ENCODE measurements at places on chromosomes 7 and 10. TPM values are rescaled to one million over a fixed set of nuclear protein-coding genes. Genes with fewer than 3 reads are reported as not detected.

Gene NME8
- total RNA-seq, result not detected

DNA sequence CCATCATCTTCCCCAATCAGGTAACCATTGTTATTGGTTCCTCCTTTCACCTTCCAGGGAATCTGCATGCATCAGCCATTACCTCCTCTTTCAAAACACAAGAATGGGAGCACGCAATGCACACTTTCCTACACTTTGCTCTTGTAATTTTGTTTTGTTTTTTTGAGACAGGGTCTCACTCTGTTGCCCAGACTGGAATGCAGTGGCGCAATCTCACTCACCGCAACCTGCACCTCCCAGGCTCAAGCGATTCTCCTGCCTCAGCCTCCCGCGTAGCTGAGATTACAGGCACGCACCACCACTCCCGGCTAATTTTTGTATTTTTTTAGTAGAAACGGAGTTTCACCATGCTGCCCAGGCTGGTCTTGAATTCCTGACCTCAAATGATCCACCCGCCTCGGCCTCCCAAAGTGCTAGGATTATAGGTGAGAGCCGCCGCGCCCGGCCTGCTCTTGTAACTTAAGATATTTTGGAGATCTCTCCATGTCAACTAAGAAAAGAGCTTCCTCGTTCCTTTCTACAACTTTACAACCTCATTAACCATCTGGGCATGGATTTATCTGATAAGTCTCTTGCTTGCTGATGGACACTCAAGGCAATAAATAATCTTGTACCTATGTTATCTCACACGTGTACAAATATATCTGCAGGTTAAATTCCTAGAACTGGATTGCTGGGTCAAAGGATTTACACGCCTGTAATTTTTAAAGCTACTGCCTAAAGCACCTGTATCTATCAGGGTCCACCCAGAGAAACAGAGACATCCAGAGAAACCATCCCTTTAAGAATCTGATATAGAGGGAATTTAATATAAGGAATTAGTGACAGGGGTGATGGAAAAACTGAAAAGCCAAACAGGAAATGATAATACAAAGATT, 4.2 kb downstream of the CYTH3 start:
- DNase-seq, result no peak

DNA sequence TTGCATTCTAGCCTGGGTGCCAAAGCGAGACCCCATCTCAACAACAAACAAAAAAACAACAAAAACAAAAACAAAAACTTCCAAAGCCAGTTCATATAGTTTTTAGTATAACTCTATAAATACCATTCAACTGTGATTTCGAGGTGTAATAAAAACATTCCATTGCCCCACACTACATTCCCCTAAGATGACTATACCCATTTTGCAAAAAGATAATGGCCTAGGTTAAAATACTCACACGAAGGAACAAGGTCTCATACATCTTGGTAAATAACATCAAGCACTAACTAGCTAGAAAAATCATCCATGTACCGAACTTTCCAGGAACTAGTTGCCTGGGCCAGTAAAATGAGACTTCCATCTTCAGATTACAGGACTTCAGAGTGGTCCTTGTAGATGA, 55.4 kb downstream of the GLI3 start:
- no peak for DNase-seq

DNA sequence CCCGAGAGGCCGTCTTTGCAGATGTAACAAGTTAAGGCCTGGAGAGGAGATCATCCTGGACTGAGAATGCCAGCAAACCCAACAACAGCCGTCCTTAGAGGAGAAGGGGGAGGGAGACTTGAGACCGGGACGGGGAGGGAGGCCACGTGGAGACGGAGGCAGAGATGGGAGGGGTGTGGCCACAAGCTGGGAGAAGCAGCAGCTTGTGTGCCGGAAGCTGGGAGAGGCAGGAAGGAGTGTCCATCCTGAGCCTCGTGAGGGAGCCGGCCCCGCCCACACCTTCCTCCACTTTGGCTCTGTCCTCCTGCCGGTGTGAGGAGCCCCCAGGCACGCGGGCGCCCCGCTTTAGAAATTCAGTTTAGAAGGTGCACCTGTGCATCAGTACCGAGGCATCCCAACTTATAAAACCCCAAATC, 95.7 kb downstream of the DNAJB6 start:
- DNase-seq, result no peak

- DNase-seq, result no peak
Observed at GRCh38 chr7:3218411-3219225, 82.4 kb upstream of the SDK1 start.

GRCh38 chr10:499991-500390, 189.5 kb downstream of the DIP2C start:
- no peak for DNase-seq

Gene RELN
- total RNA-seq, result 1.1 TPM

Gene SCIN
- 5.0 TPM for total RNA-seq

GRCh38 chr10:12699258-12699700, 302.2 kb downstream of the CCDC3 start:
- DNase-seq, result no peak

GRCh38 chr10:33095867-33096815, 138.1 kb upstream of the ITGB1 start:
- no peak for DNase-seq

Gene CAMK2B
- total RNA-seq, result 1.4 TPM

Gene ZNF479
- total RNA-seq, result not detected

DNA sequence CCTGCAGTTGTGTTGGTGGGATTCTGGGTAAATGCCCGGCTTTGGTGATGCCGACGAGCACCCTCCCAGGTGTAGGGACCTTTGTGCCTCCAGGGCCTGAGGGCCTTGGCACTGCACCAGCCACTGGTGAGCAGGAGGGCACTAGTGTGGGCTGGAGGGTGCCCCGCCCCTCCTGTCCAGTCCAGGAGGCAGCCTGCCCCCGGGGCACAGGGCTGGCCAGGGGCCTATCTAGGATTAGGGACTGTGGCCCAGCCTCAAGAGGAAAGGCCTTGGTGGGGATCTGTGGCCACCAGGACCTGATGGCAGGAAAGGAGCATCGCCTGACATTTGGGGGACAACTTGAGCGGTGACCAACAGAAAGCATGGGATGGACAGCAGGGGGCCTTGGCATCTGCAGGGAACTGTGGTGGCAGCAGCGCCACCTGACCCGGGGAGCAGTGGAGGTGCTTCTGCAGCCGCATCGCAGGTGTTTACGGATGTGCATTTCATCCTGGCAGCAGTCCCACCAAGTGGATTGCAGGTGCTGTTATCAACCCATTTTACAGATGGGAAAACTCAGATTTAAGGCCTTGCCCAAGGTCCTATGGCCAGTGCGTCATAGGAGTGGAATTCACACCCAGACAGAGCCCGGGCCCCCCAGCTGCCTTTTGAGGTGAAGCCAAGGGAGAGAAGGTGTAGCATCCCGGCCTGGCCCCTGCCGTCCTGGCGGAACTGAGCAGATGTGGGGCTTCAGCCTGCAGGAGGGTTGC, 11.1 kb downstream of the ZNF316 start:
- DNase-seq, result no peak

- DNase-seq, result no peak
Observed at GRCh38 chr10:77513781-77514331, 123.8 kb downstream of the KCNMA1 start.

- DNase-seq, result no peak
Observed at GRCh38 chr10:43225787-43226153, 41.1 kb downstream of the RASGEF1A start.

Gene COL28A1
- total RNA-seq, result 10.5 TPM

DNA sequence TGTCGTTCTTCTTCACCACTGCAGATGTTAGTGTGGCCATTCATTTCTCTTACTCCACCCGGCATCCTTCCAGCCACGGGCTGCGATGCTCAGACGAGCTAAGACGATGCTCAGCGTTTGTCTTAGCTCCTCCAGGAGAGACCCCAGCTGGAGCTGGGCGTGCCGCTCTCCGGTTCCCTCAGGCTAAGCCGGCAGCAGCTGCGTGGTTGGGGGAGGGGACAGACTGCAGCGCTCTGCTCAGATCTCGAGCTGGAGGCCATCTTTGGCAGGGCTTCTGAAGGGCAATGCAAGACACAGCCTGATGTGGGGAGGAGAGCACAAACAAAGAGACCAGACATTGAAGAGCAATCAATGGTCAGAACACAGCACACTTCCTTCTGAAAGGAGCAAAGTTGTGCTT, 4.8 kb downstream of the INA start:
- DNase-seq, result no peak

DNA sequence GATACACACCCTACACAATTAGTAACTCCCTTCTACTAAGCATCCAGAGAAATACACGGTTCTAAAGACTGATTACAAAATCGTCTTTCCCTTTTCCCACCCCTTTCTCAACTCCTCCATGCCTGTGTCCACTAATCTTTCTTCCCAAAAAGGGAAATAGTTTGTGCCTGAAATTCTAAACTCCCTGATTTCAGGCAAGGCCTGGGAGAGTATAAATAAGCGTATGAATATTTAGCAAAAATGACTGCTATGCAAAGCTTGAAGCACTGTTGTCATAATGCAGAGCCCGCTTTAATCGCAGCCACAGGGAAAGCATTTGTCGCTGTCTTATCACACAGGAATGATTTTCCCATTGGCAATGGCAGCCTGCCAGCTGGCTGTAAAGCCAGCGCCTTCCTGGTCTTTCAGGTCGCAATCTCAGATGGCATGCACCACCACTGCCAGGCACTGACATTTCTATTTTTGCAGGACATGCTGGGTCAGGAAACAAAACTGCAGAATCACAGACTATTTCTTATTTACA, 142.9 kb upstream of the PCGF5 start:
- no peak for DNase-seq

Gene PDZD7
- total RNA-seq, result 1.5 TPM

GRCh38 chr10:101284101-101284743, 55.0 kb upstream of the LBX1 start:
- no peak for DNase-seq

DNA sequence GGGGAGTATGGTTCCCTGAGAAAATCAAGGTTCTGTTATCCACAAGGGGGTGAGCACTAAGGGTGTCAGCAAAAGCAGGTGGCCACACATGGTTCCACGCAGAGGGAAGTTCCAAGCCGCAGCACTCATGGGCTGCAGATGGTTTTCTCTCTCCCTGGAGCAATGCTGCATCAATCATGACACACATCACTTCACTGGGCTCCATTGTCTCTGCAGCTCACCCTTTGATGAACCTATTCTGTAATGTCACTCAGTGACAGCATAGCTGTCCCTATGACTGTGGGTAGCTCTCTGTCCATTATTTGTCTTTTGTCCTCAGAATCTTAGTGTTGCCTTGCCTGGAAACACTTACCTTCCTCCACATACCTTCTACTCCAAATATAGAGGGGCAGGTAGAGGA, 34.8 kb downstream of the LRRC18 start:
- DNase-seq, result no peak

DNA sequence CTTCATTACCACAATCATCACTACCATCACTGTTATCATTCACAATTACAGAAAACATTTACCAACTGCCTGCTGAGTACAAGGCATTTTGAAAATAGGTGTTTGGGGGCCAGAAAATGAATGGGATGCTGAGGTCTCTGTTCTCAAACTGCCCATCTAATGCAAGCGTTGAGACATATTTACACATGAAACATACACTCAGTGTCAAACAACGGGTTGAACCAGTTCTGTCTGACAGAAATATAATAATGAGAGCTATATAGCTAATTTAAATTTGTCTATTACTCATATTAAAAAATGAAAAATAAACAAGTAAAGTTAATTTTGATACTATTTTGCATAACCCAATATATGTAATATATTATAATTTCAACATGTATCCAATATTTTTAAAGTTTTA, 303.1 kb downstream of the KCNMA1 start:
- DNase-seq, result no peak

GRCh38 chr7:87797798-87798403, 78.3 kb downstream of the SLC25A40 start:
- DNase-seq, result no peak

DNA sequence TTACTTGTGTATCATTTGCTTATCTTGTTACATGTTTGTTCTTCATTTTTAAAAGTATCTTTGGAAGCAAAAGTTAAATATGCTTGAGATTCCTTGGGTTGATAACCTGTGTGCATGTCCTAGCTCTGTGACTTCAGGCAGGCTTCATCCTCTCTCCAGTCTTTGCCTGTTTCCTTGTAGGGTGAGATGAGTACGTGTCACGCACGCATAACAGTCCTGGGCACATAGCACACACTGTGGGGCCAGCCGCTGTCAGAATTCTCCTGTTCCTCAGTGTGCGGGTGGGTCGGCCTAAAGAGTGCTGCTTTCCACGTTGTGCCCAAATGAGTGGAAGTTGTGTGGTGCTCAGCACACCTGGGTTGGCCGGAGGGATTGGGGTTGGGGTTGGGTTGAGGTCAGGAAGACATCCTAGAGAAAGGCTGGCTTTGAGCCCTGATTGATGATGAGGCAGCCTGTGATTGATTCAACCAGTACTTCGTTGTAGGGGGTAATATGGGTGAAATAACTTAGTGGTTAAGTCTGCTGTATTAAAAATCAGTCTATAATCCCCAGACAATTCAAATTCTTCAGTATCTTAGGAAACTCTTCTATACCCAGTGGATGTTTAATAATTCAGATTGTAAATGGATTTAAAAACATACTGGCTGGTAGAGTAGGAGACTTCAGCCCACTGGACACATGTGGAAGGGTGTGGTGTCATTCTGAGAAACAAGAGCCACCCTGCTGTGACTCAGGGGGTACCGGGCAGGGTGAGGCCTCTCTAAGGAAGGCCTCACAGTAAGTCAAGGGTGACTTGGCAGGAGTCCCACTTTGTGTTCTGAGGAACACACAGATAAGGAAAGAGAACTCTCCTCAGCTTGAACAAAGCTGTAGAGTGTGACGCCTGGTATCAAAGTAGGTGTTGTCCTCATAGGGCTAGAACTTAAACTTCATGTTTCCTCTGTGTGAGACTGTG, 54.8 kb downstream of the DAGLB start:
- DNase-seq, result peak; percentile 91

GRCh38 chr10:6455592-6455991, 124.5 kb downstream of the PRKCQ start:
- no peak for DNase-seq

DNA sequence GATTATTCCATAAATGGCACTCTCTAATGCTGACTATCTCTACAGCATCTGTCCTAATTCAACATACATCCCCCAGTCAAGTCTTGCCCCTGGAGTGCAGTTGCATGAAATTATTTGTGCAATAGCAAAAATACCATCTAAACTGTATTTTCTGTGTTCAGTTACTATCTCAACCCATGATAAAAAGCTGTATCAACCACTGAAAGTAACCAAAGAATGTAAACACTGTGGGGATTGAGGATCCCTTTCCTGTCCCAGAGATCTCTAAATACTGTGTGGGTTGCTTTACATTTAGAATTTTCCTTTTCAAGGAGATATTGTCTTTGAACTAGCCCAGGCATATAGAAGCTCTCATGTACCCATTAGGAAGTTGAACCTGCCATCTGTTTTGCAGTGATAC, 23.9 kb upstream of the DGKI start:
- no peak for DNase-seq

Gene SEPTIN7
- 143 TPM for total RNA-seq

Gene BTBD16
- total RNA-seq, result 4.5 TPM

Gene SLC16A12
- total RNA-seq, result 0.61 TPM

Gene CALHM1
- not detected for total RNA-seq
